Bone marrow (tissue), 2 donors: ENCODE measurements at places on chromosomes 7 and 10.

GRCh38 chr7:30841025-30841735 lies 70.0 kb downstream of the MINDY4 start:
- no peak for DNase-seq

GRCh38 chr7:66638309-66639099 lies 9.8 kb downstream of the KCTD7 start:
- DNase-seq: no peak

- DNase-seq: no peak
Observed at GRCh38 chr10:72688208-72688651, 3.7 kb upstream of the MCU start.

GRCh38 chr7:140475747-140476333 lies 3.5 kb downstream of the MKRN1 start:
- DNase-seq: no peak
